CD4-positive, alpha-beta T cell treated with Interferon alpha-2 for 1 hour (primary cell): ENCODE measurements at places on chromosomes 12 and 14.
A peak's percentile ranks its signal among the peaks of the same experiment; 100 is the strongest.

DNA sequence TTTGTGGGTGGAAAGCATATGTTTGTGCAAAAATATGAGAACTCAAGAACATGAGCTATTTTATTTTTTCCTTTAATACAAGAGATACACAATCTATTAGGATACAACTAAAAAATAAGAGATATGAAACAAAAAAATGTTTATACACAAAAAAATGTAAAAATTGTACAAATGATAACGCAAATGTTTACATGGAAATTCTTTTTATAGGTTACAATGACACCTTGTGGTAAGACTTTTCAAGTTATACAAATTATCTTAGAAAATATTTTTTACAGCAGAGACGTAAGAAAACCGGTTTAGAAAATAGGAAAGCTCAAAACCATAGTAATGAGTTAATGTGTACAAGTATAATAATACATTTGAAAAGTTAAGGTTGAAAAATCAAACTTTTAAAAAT lies 25.5 kb downstream of the CEP83 start:
- DNase-seq: peak; percentile 14

DNA sequence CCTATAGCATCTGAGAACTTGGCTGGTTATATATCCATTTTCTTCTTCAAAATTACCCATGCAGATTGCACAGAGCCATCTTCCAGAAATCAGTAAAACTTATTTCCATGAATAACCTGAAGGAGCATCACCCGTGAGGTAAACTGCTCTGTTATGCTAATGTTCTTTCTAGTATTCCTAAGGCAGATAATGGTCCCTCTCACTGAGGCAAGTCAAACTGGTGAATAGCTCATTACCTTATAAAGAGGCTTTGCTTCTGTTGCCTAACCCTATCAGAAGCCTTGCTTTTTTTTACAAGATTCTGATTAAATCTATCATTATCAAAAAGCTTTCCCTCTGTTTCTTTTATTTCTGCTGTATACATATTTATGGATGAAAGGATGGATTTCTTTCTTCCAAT lies 307.6 kb upstream of the FLRT2 start:
- no peak for DNase-seq

- DNase-seq: no peak
These were observed 77.8 kb downstream of the CCDC88C start for GRCh38 chr14:91339671-91340369.

GRCh38 chr12:54526812-54527630 lies 22.4 kb upstream of the PDE1B start:
- peak; percentile 12 for DNase-seq

DNA sequence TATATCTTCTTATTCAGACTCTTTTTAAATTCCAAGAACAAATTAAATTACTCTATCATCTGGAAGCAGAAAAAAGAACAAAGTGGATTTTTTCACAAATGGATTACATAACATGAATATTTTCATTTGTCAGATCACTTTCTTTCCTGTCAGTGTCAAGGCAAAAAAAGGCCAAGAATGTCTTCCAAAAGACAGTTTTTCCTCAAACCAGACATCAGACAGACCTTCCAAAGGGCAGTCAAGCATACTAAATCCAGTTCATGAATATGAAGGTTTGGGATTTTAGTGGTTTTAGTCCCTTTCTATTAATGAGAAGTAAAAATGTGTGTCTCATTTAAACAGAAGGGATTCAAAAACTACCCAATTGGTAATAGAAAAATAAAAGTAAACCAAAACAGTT lies 336.0 kb downstream of the CEP128 start:
- DNase-seq: no peak

DNA sequence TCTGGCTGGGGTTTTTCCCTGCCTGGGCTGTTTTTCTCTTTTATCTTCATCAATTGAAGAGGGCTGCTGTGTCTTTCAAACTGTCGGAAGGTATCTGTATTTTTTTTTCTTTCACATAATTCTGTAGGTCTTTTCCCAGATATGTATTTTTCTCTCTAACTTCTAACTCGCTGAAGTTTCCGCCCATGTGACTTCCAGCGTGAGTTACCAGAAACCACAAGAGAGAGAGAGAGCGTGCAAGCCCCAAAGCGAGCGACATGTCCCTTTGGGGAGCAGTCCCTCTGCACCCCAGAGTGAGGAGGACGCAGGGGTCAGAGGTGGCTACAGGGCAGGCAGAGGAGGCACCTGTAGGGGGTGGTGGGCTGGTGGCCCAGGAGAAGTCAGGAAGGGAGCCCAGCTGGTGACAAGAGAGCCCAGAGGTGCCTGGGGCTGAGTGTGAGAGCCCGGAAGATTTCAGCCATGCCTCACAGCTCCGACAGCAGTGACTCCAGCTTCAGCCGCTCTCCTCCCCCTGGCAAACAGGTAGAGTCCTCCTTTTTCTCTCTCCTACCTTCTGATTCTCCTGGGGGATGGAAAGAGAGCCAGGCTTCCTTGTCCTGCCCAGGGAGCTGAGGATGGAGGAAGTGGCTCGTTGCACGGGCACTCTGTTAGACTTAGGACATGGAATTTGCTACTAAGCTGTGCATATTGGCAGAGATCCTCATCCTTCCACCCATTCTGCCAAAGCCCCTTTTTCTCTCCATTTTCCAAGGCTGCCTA lies at the start of gene BATF:
Gene BATF, plus strand, starts transcription at position 246 of the 759 bp plus-strand sequence. Its CDS starts 214 bp downstream, at position 460.
- DNase-seq: peak; percentile 92

- no peak for DNase-seq
These were observed 144.1 kb downstream of the SUDS3 start for GRCh38 chr12:118520214-118521035.

- no peak for DNase-seq
These were observed 68.3 kb downstream of the DYRK2 start for GRCh38 chr12:67716817-67717216.

GRCh38 chr14:97295108-97295710 lies 498.0 kb downstream of the VRK1 start:
- DNase-seq: no peak

- DNase-seq: no peak
These were observed 126.8 kb upstream of the MAP1LC3B2 start for GRCh38 chr12:116432314-116432750.

GRCh38 chr12:49671031-49671765 lies 36.0 kb downstream of the FMNL3 start:
- peak; percentile 77 for DNase-seq

GRCh38 chr12:116370004-116370404 lies 92.5 kb upstream of the MED13L start:
- no peak for DNase-seq

DNA sequence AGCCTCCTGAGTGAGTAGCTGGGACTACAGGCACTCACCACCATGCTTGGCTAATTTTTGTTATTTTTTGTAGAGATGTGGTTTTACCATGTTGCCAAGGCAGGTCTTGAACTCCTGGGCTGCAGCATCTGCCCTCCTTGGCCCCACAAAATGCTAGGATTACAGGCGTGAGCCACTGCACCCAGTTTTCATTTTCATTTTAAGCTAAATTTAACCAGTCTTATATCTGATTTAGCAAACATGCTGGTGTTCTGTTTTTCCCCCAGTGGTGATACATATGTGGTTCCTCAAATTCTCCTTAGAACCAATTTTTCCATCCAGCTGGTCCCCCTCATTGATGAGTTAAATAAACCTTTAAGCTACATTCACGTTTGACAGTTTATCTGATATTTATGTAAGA lies 43.8 kb upstream of the BICD1 start:
- DNase-seq: no peak

DNA sequence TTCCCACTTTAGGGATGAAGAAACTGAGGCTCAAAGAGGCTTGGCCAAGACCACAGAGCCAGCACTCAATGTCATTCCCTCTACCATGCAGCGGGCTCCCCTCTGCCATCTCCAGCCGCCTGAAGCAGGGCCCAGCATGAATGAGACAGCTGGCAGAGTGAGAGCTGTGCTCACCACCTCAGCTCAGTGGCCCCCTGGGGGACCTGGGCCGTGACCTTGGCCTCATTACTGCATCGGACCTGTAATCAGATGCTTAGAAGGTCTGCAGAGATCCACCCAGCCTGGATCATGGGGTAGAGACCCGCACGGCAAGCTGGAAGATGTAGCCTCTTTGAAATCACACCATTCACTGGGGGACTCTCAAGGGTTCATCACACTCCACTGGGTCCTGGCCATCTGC lies 22.7 kb upstream of the CORO1C start:
- DNase-seq: no peak
